ENCODE measurements at places on chromosomes 5 and 9. TPM values are rescaled to one million over a fixed set of nuclear protein-coding genes. Genes with fewer than 3 reads are reported as not detected.

- DNase-seq, result no peak
Observed at GRCh38 chr9:79657891-79658290, 86.1 kb downstream of the TLE4 start.

GRCh38 chr9:101739311-101739710, 864 bp upstream of the GRIN3A start:
- no peak for DNase-seq

- no peak for DNase-seq
Observed at GRCh38 chr9:81022177-81022576, 667.2 kb downstream of the TLE1 start.

GRCh38 chr9:89562186-89562814, 42.5 kb upstream of the GADD45G start:
- DNase-seq, result no peak

DNA sequence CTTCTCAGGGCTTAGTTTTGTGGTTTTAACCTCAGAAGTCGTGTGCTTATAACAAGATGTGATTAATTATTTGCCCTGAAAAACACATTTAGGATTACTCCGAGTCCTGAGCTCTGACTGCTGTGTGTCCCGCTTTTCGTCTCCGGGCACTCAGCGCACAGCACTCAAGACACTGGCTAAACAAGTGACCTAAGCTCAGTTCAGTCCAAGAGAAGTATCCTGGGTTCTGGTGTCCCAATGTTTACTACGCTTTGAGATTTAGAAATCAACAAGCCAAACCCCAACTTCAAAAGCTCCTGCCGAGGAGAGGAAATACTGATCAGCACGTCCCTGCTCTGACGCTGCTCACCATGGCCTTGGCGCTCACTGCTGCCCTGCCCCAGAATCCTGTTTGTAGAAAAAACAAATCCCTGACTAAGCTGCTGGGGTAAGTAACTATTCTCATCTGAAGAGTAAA, 53.2 kb downstream of the IPPK start:
- no peak for DNase-seq

DNA sequence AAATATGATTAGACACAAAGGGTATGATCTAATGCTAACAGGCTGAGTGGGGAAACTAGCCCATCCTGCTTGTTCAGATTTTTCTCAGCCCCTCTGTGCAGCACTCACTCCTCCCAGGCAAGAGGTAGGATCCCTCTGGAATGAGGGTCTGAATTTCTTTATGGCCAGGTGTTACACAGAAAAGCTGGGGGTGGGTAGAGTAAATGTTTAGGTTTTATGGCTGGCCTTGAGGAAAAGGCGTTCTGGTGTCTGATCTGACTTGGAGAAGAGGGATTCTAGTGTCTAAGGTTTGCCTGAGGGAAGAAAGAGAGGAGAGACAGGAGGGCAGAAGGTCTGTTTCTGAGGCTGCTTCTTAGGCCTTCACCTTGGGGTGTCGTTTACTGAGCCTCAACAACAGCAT, 97.3 kb downstream of the MUSK start:
- no peak for DNase-seq

DNA sequence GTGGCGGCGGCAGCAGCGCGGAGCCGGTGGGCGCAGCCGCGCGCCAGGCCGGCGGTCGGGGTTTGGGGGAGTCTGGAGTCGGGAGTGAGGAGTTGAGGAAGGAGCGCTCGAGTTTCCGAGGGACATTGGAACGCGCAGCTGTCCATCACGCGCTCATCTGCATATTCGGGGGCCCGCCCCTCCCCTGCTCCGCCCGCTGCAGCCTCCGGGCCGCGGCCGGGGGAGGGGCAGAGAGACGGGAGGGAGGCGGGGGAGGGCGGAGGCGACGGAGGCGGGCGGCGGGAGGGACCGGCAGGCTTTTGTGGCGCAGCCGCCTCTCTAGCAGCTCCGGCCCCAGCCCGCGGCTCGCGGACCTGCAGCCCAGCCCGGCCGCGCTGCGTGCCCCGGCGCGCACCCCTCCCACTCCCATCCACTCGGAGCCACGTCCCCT, at the start of gene IRX2:
Gene IRX2 (minus strand): TSS at position 86 of the 430 bp plus-strand sequence. CDS start 264 bp downstream, outside the sequence.
- no peak for DNase-seq

- DNase-seq, result no peak
Observed at GRCh38 chr5:38369692-38370091, 111.3 kb downstream of the EGFLAM start.

- DNase-seq, result no peak
Observed at GRCh38 chr9:79001012-79001411, 570.8 kb upstream of the TLE4 start.

AQP7 gene
- total RNA-seq, result 0.26 TPM

LPAR1 gene
- total RNA-seq, result 11.0 TPM

PCDHB4 gene
- total RNA-seq, result 0.26 TPM

KCNN2 gene
- not detected for total RNA-seq

WDR31 gene
- 0.80 TPM for total RNA-seq

PAPPA gene
- total RNA-seq, result 1.2 TPM

DDX4 gene
- total RNA-seq, result not detected

NUTM2G gene
- total RNA-seq, result not detected

SOWAHA gene
- not detected for total RNA-seq
